ENCODE measurements at places on chromosomes 4 and X.

DNA sequence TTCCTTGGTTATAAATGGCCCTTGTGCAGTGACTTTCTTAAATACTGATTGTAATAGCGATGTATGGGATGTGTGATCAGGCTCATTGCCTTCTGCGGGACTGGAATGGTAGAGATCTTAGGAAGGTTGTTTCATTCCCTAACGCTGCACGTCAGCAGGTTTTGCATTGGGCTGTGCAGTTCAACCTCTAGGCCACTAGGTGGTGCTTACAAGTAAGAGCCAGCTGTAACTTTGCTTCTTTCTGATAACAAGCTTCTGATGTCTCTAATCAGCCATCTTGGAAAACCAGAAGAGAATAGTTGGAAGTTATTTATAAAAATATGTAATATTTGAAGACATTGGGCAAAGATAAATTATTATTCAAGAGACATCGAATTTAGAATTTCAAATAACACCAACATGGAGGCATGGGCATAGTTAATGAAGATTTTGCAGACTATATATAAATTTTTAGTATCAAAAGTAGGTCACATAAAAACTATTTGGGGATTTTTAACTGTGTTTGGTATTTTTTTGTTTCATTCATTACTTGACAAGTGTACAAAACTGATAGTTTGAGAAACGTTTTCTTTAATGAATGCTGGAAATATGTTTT lies 339.7 kb upstream of the PCDH7 start:
- peak; percentile 60 for DNase-seq

DNA sequence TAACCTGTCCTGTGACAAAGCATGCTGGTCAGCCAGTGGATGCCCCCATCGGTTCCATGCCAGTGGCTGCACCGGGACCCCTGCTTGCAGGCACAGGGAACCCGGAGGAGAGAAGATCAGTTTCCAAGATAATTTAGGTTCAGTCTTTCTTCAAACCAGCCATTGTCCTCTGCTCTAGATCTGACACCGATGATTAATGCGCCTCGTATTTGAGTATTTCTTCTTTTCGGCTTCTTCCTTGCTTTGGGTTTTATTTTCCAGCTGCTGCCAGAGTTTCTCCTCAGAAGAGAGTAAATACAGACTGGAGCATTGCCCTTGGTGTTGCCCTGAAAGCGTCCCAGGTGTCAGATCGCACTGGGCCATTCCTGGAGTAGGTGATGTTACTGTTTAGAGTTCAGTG lies 19.2 kb upstream of the BCOR start:
- no peak for DNase-seq

- no peak for DNase-seq
Measured at GRCh38 chrX:21911481-21911880, 29.0 kb upstream of the SMS start.

DNA sequence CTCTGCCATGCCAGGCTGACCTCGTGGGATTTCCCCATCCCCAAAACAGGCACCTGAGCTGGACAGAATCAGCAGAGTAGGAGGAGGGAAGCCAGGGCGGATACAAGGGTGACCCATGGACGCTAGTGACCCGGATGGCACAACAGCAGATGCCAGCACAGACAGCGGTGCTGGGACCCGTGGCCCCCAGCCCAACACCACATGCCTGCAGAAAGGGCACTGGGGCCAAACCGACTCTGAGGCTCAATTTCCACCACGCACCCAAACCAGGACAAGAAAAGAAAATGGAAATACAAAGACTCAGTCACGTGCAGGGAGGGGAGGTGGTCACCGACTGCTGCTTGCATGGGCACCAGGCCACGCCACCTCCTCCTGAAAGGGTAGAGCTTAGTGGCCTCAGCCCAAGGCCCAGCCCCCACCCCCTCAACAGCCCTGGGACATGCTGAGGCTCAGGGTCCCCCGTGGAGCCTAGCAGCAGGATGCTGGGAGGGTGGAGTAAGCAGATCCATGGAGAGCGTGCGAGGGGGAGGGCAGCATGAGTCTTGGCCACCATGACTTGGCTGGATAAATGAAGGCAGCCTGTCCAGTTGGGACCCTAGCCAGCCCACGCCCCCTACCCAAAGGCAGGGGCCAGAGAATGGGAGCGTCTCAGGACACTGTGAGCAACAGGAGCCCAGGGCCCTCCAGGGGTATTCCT lies 47.7 kb downstream of the C4orf50 start:
- DNase-seq = no peak

DNA sequence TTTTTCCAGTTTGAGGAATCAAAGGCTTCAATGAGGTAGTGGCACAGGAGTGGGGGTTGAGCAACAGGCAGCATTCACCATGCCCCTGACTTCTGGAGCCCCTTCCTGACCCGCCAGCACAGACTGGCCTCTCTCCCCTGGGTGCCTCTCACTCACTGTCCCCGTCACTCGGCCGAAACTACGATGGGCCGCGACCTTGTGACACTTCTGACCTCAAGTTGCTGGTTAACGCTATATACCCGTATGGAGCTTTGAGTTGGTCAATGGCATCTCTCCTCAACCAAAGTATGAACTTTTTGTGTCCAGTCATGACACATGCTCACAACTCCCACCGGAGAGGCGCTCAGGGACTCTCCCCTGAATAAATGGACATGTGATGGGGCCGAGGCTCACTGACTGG lies 72.1 kb downstream of the IRF2 start:
- no peak for DNase-seq

GRCh38 chrX:32397562-32398216 lies 813.7 kb downstream of the DMD start:
- DNase-seq = no peak

DNA sequence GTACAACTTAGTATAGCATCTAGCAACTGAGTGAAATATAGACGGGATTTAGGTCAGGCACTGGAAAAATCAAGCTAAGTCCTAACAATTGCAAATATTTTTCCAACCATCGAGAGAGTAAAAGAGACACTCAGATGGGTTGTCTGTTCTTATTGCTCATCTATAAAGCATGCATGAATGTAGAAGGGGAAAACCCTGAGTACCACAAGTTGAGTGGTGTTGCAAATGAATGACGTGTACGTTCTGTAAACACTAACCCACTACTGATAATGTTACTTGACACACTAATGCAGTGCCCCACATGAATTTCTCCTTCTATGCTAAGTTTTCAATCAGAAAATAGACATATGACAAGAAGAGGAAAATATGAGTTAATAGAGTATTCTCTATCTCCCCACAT lies 211.2 kb downstream of the COX18 start:
- DNase-seq = no peak
